T-helper 1 cell (primary cell): ENCODE measurements at places on chromosomes 6 and 20.
A peak's percentile ranks its signal among the peaks of the same experiment; 100 is the strongest.

GRCh38 chr6:149316740-149317643, 520 bp upstream of the TAB2 start:
- DNase-seq: peak; percentile 90

GRCh38 chr6:89352278-89353117, at the start of gene UBE2J1:
UBE2J1 (minus strand) TSS chr6:89352722; CDS start chr6:89352569, 153 bp downstream.
- DNase-seq: peak; percentile 83

- no peak for DNase-seq
These were observed 868 bp downstream of the SRSF3 start for GRCh38 chr6:36594816-36595643.

- DNase-seq: no peak
These were observed 280.6 kb downstream of the LAMA2 start for GRCh38 chr6:129163551-129163950.

- DNase-seq: no peak
These were observed 121.7 kb downstream of the MRPL14 start for GRCh38 chr6:44005507-44005903.
